Thymus (tissue), 14 donors: ENCODE measurements at places on chromosomes 5 and 9. TPM values are rescaled to one million over a fixed set of nuclear protein-coding genes. Genes with fewer than 3 reads are reported as not detected.

ZBED3 gene
- 4.6 TPM for polyA plus RNA-seq

NIPBL gene
- polyA plus RNA-seq: 38.4 TPM

LRRC19 gene
- under 0.01 TPM for polyA plus RNA-seq

SHC3 gene
- polyA plus RNA-seq: 0.16 TPM

KIF4B gene
- polyA plus RNA-seq: 0.02 TPM

IFNA13 gene
- polyA plus RNA-seq: 0.02 TPM
